ENCODE measurements at places on chromosomes 6 and 20.
A peak's percentile ranks its signal among the peaks of the same experiment; 100 is the strongest.

GRCh38 chr6:37515712-37516075 lies 16.0 kb upstream of the CCDC167 start:
- no peak for DNase-seq

DNA sequence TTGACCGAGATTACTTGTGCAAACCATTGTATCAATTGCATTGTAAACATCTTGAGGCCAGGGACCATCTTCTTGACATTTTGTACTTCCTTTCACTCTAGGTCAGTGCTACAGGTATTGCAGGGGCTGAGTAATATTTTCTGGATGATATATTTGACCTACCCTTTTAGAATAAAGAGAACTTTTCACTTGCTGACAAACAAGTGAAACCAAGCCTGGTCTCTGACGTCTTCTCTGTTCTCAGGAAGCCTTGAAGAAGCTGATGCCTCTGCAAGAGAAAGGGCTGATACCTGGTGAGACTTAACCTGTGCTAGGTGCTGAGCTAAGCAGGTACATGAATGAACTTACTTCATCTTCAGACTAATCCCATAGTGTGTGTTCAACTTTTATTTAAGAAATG lies 60.5 kb upstream of the GGTLC1 start:
- DNase-seq: no peak

- DNase-seq: no peak
Observed at GRCh38 chr6:28648878-28649375, 123.2 kb downstream of the GPX5 start.

- peak; percentile 82 for DNase-seq
Observed at GRCh38 chr20:25389858-25390537, 637 bp downstream of the ABHD12 start.

DNA sequence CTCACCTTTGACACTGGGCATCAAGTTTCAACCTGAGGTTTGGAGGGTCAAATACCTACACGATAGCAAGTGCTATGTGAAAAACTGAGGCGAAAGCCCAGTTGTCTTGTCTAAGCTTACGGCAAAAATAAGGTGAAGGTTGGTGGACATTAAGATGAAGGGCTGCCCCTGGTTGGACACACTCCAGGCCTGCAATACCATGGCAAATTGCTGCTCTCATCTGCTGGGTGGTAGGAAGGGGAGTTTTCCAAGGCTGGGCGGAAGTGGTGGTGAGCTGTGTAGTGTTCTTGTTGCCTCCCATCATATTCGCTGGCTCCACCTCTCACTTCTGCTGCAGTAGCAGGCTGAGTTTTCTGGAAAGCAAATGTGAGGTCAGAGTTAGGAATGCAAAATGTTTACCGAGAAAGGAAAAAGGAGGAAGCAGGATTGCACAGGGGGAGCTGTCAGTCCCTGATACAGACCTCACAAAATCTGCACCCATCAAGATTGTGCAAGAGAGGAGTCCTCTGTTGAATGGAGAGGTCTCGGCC lies 33.7 kb downstream of the SCP2D1 start:
- DNase-seq: no peak

DNA sequence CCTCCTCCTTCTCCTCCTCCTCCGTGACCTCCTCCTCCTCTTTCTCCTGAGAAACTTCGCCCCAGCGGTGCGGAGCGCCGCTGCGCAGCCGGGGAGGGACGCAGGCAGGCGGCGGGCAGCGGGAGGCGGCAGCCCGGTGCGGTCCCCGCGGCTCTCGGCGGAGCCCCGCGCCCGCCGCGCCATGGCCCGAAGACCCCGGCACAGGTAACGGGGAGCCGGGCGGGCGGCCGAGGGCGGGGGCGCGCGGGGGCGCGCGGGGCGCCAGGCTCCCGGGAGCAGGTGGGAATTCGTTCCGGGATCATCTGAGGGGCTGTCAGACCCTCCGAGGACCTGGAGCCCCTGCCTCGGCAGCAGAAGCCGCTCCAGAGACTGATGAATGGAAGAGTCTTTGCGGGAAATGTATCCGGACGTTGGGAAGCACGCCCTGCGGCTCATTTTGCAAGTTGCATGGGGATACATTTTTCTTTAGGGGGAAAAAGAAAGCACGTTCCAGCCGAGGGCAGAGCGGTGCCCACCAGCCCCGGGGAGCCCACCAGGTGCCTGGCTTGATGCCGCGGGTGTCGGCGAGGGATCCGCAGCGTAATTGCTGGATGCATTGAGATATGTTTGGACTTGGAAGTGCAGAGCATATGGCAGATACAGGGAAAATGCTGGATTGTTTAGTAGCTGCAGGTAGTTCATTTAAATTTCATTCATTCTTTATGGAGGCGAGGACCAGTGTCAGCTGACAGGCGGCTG lies 394 bp downstream of the MYB start:
- DNase-seq: no peak

- DNase-seq: peak; percentile 54
Observed at GRCh38 chr6:139242457-139243240, 49.1 kb downstream of the TXLNB start.

DNA sequence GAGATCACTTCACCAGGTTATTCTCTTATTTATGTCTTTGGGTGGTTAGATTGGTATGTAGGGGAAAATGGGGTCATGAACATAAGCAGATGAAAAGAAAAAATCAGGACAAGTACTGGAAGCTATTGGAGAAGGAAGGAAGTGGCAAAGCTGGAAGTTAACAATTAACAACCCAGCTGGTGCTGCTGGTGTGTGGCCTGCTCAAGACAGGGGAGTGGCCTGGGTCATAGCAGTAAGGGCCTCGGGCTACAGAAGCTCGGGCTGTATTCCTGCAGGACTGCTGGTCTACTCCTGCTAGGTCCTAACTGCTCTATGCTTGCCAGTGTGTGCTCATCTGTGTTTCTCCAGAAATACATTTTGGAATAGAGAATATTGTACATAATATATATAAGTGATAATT lies 19.6 kb downstream of the MYLIP start:
- no peak for DNase-seq

DNA sequence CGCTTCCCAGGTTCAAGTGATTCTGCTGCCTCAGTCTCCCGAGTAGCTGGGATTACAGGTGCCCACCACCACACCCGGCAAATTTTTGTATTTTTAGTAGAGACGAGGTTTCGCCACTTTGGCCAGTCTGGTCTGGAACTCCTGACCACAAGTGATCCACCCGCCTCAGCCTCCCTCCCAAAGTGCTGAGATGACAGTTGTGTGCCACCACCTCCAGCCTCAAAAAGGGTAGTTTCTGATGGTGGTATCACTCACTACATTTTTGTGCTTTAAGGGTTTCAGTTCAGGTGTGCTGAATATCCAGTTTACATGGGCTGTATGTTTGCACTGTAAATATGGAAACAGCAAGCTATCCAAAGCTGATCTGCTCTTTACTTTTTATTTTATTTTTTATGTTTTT lies 12.1 kb upstream of the ADGRG6 start:
- no peak for DNase-seq

- DNase-seq: no peak
Observed at GRCh38 chr20:31809661-31810060, 9.5 kb upstream of the MYLK2 start.

GRCh38 chr20:58293453-58293852 lies 16.1 kb upstream of the RAB22A start:
- no peak for DNase-seq

DNA sequence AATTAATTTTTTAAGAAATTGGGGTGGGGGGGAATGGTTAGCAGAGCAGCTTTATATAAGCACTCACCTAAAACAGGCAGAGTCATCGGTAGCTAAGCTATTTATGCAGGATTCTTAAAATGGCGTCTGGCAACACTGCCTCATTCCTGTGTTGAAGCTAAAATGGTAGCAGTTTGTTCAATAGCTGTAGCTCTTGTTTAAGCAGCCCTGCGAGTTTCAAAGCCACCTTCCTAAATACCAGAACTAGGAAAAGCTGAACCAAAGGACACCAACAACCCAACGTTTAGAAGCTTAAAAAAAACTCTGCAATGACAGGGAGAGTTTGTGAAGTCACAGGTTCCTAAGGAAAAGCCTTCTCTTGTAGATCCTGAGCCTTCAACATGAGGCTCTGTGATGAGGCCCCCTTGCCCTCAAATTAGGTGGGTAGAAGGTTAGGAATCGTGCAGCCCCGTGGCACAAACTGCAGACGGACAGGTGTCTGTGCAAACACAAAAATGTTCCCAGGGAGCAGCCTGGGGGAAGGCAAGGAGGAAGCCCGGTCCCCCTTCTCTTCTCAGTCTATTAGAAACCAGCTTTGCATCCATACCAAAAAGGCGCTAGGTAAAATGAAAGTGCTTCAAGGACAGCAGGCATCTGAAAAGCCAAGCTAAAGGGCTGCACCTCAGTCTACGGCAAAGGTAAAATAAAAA lies 4.7 kb downstream of the ZMYND8 start:
- DNase-seq: no peak

- no peak for DNase-seq
Observed at GRCh38 chr20:46746956-46747526, 37.6 kb downstream of the SLC2A10 start.

- no peak for DNase-seq
Observed at GRCh38 chr6:152124429-152125074, 317.1 kb downstream of the ESR1 start.

GRCh38 chr6:83518816-83519480 lies 6.6 kb downstream of the PRSS35 start:
- DNase-seq: no peak

DNA sequence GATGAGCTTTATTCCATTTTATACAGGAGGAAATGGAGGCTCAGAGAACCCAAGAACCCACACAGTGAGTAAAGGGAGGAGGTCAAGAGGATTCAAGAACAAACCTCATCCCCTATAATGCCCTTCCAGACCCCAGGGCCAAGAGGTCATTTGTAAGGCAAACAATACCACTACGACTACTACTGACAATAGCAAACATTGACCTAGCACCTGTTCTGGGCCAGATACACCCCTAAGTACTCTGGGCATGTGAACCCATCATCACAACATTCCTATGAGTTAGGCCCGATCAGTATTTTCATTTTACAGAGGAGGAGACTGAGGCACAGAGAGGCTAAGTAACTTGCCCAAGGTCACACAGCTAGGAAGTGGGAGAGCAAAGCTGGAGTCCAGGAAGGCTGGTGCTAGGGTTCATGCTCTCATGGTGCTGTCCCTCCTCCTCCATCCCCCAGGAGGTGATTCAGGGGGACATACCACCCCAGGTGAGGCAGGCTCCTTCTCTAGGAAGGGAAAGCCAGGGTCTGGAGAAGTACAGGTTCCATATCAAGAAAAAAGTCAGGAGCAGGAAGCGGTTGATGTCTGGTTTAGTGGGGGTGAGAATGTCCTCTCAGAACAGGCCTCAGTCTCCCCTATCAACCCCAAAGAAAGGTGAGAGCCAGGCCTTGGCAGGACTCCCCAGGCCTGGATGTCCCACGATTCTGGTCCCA lies 13.7 kb downstream of the SLC13A3 start:
- DNase-seq: no peak

DNA sequence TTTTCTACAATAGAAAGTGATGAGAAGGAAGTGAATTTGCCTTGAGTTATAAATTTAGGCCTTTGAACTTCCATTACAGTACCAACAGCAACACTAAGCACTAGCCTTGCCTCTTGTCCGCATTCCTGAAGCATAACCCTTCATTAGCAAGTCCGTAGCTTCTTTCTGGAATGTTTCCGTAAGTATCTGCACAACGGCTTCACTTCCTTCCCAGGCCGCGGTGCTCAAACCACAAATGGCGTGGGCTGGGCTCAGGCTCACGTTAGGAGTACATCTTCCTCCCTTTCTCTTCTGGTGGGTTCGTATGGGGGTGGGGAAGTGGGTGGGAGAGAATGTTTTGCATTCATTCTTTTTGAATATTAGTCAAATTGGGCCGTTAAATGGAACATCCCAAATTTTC lies 193.8 kb upstream of the SNX9 start:
- DNase-seq: peak; percentile 27

DNA sequence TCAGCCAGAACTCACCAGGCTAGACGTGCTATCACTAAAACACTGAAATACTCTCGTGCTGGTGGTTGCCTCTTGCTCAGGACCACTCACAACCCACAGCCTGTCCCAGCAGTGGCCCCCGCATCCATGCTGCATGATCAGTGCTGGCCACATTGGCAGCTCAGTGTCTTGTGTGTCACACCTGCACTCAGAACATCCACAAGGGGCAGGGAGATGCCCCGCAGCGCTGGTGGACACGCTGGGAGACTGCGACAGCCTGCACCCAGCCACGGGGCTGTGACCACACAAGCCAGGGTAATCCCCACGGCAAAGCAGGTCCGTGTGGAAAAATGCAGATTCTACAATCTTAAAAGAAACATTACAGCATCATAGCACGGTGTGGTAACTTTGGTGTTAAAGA lies 23.9 kb upstream of the APMAP start:
- peak; percentile 13 for DNase-seq
